ENCODE measurements at places on chromosomes 2 and 18.

GRCh38 chr2:100589527-100589926, 26.7 kb downstream of the PDCL3 start:
- H3K27me3 ChIP-seq = no peaks in the 10 kb centered on the region
- no peaks in the 10 kb centered on the region for H3K4me1 ChIP-seq
- no peak for DNase-seq

DNA sequence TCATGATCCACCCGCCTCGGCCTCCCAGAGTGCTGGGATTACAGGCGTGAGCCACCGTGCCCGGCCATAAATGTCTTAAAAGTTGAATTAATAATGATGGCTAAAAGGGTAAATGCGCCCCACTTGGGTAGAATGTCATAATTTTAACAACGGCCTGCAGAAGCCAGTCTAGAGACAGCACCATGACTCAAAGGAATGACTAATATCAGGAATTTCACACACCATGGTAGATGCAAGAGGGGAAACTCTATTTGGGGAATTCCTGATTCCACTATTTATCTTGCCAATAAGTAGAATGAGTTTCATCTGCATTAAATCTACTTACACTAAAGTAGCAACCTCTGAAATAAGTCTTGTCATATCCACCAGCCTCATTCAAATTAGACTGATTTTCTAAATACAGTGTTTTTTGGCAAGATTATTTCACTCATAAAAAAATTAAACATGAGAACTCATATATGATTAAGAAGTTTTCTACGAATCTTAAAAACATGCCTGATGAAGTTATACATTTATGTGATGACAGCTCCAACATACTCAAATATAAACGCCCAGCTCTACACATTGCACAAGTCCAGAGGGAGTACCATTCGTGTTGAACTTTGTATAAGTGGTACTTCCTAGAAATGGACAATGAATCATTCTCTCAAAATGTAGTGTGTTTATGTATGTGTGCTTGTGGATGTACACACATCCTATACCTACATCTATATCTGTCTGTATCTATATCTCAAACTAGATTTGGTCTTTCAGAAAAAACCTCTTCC, 309.7 kb downstream of the IRS1 start:
- no peak for DNase-seq
- no peak overlapping the region for H3K27ac ChIP-seq
- no peaks in the 10 kb centered on the region for H3K36me3 ChIP-seq
- no peak overlapping the region for H3K4me3 ChIP-seq

GRCh38 chr2:196275646-196276352, 104.4 kb upstream of the STK17B start:
- no peak for DNase-seq
- no peak overlapping the region for H3K4me3 ChIP-seq
- no peaks in the 10 kb centered on the region for H3K27me3 ChIP-seq
- H3K27ac ChIP-seq = no peak overlapping the region
- H3K4me1 ChIP-seq = peaks cover 8% of the 10 kb centered on the region
- peaks cover 5% of the 10 kb centered on the region for H3K36me3 ChIP-seq

GRCh38 chr2:3618367-3618766, 23.5 kb downstream of the COLEC11 start:
- H3K27me3 ChIP-seq = peaks cover 3% of the 10 kb centered on the region

DNA sequence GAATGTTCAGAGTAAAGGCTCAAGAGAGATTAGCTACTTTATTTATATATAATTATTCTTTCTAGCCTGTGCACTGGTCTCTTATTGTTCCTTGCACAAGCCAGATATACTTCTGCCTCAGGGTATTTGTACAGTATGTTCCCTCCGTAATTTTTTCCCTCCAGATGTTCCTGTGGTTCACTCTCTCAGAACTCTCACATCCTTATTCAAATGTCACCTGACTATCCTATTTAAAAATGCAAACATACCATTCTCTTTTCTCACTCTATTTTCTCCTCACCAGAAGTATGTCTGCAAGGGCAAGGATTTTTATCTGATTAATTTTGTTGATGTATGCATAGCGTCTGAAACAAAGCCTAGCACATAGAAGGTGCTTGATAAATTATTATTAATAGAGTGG, 64.0 kb upstream of the CERS6 start:
- H3K36me3 ChIP-seq = no peaks in the 10 kb centered on the region
- no peak for DNase-seq
- no peaks in the 10 kb centered on the region for H3K27me3 ChIP-seq
- H3K4me3 ChIP-seq = no peak overlapping the region
- H3K4me1 ChIP-seq = no peaks in the 10 kb centered on the region
- H3K27ac ChIP-seq = no peak overlapping the region

DNA sequence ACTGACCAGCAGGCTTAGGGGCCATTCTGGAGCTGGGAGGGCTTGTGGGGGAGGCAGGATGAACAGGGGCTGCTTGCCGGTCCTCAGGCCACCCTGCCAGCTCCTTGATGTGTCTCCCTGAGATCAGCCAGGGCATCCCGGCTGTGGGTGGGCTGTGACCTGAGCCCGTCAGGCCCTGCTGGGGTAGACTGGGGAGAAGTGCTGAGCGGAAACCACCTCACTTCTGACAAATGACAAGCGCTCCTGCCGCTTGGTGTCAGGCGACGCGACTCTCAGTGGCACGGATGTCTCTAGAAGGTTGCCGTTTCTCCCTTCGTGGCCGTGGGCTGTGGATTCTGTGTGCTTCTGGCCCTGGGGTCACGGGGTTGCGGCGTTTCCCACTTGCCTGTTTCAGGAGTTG, 45.7 kb downstream of the NFATC1 start:
- H3K4me1 ChIP-seq = peaks cover 7% of the 10 kb centered on the region
- no peak for DNase-seq
- peak overlapping the region; percentile 57 for H3K27ac ChIP-seq
- H3K27me3 ChIP-seq = no peaks in the 10 kb centered on the region

GRCh38 chr2:56130463-56131070, 53.2 kb upstream of the CCDC85A start:
- H3K36me3 ChIP-seq = no peaks in the 10 kb centered on the region
- DNase-seq = peak; percentile 39
- no peaks in the 10 kb centered on the region for H3K27me3 ChIP-seq
- H3K27ac ChIP-seq = no peak overlapping the region
- H3K4me1 ChIP-seq = peaks cover 24% of the 10 kb centered on the region

Measured in WTC11 (cell line).